Liver (tissue), 10 donors: ENCODE measurements at places on chromosomes 12 and 14. TPM values are rescaled to one million over a fixed set of nuclear protein-coding genes. Genes with fewer than 3 reads are reported as not detected.

Gene BCL11B
- 0.23 TPM for total RNA-seq

Gene KLHDC1
- total RNA-seq: 4.1 TPM

Gene LRFN5
- total RNA-seq: 0.23 TPM

Gene COCH
- 2.5 TPM for total RNA-seq

Gene CLEC4C
- total RNA-seq: not detected

Gene WIF1
- total RNA-seq: not detected

Gene EPYC
- not detected for total RNA-seq

Gene METTL17
- 31.0 TPM for total RNA-seq
